Muscle of back (tissue), 13 donors: ENCODE measurements at places on chromosomes 6 and 20. TPM values are rescaled to one million over a fixed set of nuclear protein-coding genes. Genes with fewer than 3 reads are reported as not detected.

AGPAT4 gene
- polyA plus RNA-seq: 10.8 TPM

OTOR gene
- 0.10 TPM for polyA plus RNA-seq

ZBTB46 gene
- polyA plus RNA-seq: 14.2 TPM

HTR1E gene
- polyA plus RNA-seq: not detected

RAB44 gene
- 0.17 TPM for polyA plus RNA-seq

CDH26 gene
- 0.92 TPM for polyA plus RNA-seq

TMEM217 gene
- 0.37 TPM for polyA plus RNA-seq

PSORS1C1 gene
- 0.53 TPM for polyA plus RNA-seq

COL19A1 gene
- 1.6 TPM for polyA plus RNA-seq

SYNDIG1 gene
- 5.1 TPM for polyA plus RNA-seq

GRCh38 chr20:50153500-50154377 is at the start of gene PEDS1:
TSS of gene PEDS1 (minus strand) at chr20:50153723. CDS start at chr20:50153637, 86 bp downstream.
- DNase-seq: peak; percentile 94

DNA sequence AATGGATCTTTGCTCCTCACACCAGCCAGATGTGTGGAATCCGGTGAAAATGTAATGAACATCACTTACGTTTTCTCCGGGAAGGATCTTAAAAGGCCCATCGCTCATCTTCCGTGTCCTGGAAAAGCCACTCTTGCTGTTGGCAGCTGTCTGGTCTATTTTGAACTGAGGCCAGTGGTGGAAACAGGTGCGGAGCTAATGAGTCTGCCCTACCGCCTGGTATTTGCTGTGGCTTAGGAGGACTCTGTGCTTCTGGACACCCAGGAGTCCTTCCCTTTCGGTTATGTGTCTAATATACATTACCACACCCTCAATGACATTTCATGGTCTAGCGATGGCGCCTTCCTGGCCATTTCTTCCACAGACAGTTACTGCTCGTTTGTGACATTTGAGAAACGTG is 264.2 kb upstream of the PREP start:
- DNase-seq: peak; percentile 23

DNA sequence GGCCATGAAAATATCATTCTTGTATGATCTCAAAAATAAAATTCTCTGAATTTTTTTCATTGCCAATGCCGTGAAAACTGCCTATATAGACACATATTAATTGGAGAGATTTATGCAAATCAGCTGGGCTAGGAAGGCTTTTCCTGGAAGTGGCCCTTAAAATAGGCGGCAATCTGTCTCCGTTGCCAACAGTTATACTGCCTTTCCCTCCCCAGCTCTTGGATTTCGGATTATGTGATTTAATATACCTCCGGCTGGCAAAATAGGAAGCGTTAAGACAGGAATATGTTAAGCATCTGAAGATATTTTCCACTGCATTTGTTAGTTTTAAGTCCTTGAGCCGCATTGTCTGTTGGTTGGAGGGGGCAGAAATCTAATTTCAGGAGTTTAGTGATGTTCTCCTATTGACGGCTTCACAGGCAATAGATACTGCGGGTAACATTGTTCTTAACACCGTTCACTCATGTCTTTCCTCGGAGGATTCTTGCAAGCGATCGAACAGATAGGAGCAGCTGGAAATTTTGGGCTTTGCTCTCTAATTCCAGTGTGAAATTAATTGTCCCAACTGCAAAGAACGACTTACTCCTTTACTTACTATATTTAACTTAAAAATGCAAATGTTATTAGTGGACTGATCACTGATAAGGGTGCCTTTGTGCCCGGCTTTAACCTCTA is 113.3 kb downstream of the LINC00237 start:
- DNase-seq: no peak

GRCh38 chr6:43942011-43942442 is 172.0 kb downstream of the VEGFA start:
- no peak for DNase-seq

GRCh38 chr20:43996240-43996930 is 81.7 kb downstream of the TOX2 start:
- no peak for DNase-seq

DNA sequence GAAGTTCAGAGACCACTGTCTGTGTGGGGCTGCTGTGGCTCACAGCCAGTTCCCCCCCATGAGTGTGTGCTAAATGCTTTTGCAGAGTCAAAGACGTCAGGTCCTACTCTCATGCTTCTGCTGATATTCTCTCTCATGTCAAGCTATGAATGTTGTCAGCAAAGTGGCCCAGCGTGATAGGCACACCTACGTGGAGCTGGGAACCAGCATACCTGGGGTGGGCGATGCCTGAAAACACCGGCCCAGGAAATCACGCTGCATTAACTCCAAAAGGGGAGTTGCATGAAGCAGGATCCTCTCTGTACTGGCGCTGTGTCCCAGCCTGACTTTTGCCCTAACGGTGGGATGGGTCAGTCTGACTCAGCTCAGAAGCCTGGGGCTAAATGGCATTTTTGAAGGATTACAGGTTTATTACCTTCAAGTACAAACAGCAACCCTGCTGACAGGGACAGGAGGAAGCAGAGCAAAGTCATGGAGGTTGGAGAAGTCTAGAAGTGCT is 9.0 kb upstream of the MRPS10 start:
- DNase-seq: no peak

DNA sequence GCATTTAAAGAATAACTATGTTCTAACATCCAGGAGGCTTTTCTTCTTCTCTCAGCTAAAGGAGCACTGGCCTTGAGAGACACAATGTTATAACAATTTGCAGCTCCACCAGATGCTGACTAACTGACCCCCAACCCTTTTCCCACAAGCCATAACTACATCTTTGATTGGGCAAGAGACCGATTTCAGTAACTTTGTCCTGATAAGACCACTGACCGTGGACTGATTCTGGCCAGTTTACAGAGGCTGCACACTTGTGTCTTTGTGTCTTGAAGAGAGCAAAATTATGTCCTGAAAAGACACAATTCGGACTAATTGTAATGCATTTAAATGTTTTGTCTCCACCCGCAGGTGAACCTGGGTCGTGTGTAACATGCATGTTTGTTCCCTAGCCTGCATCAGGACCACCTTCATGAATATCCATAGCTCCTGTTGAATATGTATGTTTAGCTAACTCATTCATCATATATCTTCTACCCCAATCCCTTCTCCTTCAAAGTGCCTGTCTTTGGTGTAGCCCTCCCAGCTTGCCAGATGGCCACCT is 22.3 kb downstream of the ABRACL start:
- DNase-seq: no peak

GRCh38 chr6:158978757-158979156 is 21.2 kb downstream of the RSPH3 start:
- no peak for DNase-seq

DNA sequence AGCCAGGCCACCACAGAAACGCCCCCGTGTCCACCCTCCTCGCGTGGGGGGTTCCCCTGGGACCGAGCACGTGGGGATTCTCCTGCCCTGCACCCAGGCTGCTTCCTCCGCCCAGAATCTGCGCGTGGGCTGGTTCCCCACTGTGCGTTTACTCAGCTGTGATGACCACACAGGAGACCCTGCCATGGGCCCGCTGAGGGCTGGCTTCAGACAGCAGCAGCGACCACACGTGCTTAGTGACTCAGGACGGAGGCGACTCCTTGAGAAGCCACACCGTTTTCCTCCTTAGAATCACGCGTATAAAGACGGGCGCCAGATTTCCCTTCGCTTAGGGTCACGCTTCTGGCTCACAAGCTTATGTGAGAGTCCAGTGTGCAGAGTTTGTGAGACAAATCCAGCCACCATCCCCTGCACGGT is 63.9 kb upstream of the PDE10A start:
- no peak for DNase-seq

DNA sequence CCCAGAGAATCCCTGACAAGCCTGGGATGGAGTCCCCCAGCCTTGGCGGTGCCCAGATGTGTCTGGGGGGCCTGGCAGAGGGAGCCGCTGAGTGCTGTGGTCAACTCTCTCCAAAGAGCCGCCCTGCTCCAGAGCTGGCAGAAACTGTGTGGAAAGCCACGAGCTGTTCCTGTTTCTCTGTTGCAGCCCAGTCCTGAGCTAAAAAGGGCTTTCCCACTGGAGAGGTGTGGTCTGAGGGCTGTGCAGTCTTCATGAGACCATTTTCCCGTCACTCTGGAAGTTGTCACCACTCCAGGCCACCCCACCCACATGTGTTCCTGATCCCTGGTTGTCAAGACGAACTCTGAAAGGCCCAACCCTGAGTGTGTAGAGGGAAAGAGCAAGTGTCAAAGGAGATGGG is 99.7 kb upstream of the KCNK16 start:
- DNase-seq: peak; percentile 40

GRCh38 chr6:133610227-133610840 is 278.6 kb upstream of the TCF21 start:
- DNase-seq: no peak

DNA sequence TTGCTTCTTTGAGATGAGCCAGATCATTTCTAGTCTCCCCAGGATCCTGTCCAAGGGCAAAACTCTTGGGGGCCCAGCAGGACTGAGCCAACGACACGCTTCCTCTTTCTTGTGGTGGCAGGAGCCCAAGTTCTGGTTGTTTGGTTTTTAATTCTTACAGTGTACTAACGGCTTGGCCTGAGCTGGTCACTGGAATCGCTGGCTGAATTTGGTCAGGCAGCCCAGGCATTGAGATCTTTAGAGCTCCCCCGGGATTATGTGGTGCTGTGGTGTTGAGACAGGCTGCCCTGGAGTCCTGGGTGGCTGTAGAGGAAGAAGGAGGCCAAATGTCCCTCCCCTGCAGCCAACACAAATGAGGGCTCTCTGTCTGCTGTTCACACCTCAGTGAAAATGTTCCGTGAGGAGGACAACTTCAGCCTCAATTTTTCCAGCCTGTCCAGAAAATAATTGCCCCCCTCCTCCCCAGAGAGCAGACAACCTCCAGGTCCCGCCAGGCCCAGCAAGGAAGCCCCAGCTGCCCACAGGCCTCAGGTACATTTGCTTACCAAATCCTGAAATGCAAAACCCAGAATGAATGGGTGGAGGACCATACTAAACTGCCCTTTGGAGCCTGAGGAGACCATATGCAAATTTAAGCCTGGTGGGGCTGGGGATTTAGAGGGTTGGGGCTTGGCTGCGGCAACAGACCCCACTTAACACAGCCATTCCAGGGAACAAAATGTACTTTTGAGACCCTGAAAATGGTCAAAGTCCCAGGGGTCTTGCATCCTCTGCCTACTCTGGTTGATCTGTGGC is 23.6 kb downstream of the BNIP5 start:
- no peak for DNase-seq

- DNase-seq: no peak
Observed at GRCh38 chr20:50099565-50099991, 13.4 kb downstream of the UBE2V1 start.

DNA sequence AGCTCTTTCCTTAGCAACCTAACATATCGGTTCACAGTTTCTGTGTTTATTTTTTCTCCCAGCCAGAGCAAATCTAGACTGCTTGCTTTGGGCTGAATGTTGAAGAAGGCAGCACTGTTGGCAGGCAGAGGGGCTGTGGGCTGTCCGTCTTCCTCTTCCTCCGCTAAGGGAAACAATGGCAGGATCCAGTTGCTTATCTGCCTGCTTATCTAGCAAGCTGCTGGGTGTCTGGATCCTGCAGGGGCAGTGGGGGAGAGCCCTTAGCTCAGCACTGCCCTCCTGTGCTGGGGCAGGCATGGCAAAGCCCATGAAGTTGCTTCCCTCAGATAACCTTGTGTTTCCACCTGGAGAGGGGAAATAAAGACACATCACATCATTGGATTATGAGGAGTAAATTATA is 92.7 kb upstream of the CD93 start:
- no peak for DNase-seq

DNA sequence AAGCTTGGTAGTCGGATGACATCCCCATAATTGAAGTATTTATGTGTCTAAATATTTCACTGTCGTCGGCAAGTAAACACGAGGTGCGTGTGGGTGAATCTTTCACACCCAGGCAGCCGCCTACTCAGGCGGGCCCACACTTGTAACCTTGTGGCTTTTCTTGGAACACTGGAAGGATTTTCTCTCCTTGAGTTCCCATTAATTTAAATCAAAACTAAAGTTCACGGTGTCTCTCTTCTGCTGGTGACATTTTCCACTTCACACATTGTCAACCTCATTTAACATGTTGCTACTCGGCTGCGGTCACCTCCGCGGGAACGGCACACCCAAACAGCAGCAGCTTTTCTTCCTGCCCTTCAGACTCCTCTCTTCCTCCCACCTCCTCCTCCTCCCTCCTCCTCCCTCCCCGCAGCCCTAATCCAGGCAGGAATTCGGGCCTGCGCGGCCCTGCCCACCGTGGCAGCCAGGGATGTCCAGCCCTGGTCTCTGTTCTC is 336.6 kb downstream of the QKI start:
- DNase-seq: no peak

- DNase-seq: no peak
Observed at GRCh38 chr20:4585104-4585753, 136.5 kb upstream of the PRND start.

DNA sequence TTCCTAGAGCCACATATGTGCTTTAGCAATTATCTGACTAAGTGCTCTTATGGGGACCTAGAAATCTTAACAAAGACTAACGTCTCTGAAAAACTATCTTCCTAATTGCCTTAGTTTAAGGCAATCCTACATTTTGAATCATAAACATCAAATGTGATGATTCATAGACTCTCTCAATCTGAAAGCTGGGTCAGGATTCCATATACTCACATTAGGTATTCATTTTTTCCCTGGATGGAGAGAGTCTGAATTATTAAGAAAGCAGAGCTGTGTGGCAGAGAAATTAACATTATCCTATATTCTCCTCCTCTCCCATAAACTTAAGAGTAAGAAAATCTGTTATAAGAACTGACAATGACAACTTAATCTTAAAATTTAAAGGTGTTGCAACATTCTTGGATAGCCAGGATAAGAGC is 1.6 kb upstream of the PRL start:
- DNase-seq: no peak

- DNase-seq: no peak
Observed at GRCh38 chr6:137949686-137950390, 82.8 kb downstream of the TNFAIP3 start.

DNA sequence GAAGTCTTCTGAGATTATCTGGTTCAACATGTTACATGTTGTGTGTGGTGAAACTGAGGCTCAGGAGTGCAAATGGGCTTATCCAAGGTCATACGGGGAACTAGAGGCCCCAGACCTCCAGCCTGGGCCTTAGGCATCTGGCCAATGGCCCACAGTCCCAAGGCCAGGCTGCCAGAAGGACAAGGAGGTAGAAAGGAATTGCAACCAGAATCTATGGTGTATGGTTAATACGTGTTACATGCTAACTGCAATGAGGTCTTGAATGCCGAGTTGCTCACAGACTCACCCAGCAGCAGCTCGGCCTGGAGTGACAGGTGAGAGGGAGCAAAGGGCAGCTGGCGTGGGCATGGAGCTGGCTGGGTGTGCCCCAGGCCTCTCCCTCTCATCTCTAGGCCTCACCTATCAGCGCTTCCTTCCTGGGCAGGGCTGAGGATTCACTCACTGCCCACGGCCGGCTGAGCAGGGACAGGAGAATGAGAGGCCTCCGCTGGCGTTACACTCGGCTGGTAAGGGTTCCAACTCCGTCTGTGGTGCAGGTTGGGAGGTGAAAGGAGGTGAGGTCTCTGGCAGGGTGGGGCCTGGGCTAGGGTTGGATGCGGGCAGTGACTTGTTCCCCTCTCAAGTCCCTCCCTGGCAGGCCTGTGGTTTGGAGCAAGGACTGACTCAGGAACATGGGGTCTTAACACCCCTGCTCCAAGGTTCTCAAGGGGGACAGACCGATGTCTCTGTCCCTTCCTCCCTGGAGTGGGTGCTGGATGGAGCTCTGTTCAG is at the start of gene TLDC2:
TSS of gene TLDC2 (plus strand) at position 437 of the 771 bp plus-strand sequence. CDS start at position 474, 37 bp downstream.
- no peak for DNase-seq
